ENCODE measurements at places on chromosomes 4 and X.

DNA sequence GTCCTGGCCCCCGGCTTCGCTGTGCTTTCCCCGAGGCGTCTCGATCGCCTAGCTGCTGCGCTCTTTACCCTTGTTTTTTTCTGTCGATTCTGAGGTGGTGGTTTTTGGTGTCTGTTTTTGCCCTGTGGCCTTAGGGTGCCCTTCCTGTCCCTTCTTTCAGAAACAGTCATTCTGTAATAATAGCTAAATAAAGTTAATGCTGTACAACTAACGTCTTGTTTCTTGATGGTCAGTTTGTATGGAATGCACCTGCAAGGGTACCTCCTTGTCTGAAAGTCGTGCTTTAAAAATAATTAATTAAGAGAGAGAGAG is 686 bp downstream of the FIP1L1 start:
- DNase-seq, result no peak

- DNase-seq, result no peak
Observed at GRCh38 chr4:86959588-86960500, 25.0 kb downstream of the AFF1 start.

- DNase-seq, result no peak
Observed at GRCh38 chr4:36349938-36350549, 68.6 kb downstream of the DTHD1 start.

DNA sequence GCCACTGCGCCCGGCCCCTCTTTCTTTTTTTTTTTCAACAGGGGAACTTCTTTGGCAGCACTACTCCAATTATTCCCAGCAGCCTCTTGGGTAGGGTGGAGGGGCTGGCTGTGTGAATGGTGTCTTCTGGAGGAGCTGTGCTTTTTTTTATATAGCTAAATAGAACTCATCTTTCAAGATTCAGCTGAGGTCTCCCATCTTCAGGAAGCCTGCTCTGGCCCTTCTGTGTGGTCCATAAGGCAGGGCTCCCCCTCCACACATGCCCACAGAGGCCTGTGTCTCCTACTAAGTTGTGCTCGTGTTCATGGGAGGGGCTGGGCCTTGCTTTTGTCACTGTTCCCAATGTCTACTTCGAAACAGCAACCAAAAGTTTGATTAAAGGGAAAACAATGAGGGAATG is 116.8 kb downstream of the AFAP1 start:
- no peak for DNase-seq

GRCh38 chrX:86930419-86930818 is 587.2 kb upstream of the KLHL4 start:
- DNase-seq, result no peak

GRCh38 chr4:176441594-176441993 is 121.8 kb downstream of the SPCS3 start:
- DNase-seq, result no peak

- no peak for DNase-seq
Observed at GRCh38 chr4:171565130-171565788, 247.9 kb upstream of the GALNTL6 start.

DNA sequence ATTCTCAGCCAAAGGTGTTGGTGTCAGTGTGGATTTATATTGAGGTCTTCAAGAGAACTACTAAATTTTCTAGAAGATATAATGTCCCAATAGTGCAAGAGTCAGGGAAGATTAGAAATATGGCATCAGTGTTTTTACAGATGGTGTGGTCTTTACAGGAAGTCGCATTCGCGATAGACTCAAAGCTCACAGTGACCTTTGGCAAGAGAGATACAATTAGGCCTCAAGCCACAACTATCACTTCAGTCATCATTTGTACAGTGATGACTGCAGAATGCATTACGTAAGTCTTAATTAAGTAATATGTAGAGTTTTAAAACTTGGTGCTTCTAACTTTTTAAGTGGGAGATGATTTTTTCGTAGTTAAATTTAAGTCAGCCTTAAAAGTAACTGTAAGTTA is 237.2 kb upstream of the FSTL5 start:
- no peak for DNase-seq

DNA sequence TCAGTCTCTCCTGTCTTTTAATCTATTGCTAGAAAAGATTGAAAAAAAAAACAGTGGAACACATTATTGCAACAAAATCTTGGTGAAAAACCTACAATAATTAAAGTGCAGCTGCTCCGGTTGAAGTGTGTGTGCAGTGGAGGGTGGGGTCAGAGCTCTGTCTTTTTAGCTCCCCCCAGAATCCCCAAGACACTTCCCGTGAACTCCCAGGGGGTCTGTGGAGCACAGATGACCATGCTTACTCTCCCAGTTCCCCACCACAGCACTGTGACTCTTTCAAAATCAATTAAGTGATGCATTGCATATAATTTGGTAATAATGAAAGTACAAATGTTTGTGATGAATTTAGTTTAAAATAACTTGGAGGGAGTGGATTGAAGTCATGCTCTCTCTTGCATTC is 15.7 kb upstream of the SLC10A4 start:
- DNase-seq, result no peak

- no peak for DNase-seq
Observed at GRCh38 chr4:42845586-42845985, 46.9 kb upstream of the GRXCR1 start.

DNA sequence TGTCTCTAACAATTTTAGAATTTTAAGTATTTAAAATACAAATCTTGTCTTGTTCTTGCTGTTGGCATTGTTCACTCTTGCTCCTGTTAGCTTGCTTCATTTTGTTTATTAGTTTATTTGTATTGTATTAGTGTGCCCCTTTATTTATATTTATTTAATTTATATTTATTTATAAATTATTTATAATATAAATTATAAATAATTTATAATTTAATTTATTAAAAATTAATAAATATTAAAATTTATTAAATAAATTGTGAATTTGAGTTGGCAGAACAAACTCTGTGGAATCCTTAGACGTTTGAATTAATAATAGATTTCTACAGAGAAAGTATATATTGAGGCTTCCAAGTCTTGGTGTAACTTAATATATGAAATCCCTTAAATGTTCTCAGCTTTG is 331.4 kb downstream of the SPOCK3 start:
- no peak for DNase-seq

- DNase-seq, result no peak
Observed at GRCh38 chr4:48636911-48637310, 143.2 kb downstream of the FRYL start.

- DNase-seq, result no peak
Observed at GRCh38 chrX:40152741-40153344, 55.1 kb upstream of the BCOR start.

DNA sequence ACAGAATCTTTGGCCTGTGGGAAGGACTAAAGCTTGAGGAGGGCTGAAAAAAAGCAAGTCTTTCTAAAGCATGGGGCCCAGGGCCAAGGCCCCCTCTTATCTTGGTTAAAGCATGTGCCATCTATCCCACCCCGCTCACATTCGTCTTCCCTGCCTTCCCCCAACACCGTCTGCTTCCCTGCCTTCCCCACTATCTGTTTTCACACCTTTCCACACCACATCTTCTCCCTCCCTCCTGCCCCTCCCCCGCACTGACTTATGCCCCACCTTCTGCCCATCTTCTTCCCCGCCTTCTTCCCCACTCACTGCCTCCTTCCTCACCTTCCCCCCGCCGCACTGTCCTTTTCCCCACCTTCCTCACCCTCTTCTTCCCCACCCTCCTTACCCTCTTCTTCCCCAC is 890 bp upstream of the NAP1L5 start:
- DNase-seq, result no peak

GRCh38 chrX:119604766-119605463 is 1.3 kb downstream of the NKRF start:
- DNase-seq, result no peak

DNA sequence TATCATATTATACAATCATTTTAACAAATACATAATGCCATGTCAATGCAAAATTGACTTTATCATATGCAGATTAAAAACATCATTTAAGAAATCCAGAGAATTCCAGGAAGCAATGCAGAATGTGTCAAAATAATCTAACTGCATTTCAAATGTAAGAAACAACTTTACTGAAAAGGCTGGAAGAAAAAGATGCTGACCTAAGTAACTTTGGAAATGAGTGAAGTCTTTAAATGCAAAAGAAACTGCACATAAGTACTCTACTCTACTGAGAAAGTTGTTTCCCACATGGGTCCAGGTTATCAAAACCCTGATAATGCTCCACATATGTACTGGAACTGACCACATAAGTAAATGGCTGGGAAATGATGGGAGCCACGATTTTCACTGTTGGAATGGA is 149.9 kb downstream of the EVC2 start:
- no peak for DNase-seq

GRCh38 chrX:100484971-100485370 is 74.9 kb upstream of the PCDH19 start:
- DNase-seq, result no peak

DNA sequence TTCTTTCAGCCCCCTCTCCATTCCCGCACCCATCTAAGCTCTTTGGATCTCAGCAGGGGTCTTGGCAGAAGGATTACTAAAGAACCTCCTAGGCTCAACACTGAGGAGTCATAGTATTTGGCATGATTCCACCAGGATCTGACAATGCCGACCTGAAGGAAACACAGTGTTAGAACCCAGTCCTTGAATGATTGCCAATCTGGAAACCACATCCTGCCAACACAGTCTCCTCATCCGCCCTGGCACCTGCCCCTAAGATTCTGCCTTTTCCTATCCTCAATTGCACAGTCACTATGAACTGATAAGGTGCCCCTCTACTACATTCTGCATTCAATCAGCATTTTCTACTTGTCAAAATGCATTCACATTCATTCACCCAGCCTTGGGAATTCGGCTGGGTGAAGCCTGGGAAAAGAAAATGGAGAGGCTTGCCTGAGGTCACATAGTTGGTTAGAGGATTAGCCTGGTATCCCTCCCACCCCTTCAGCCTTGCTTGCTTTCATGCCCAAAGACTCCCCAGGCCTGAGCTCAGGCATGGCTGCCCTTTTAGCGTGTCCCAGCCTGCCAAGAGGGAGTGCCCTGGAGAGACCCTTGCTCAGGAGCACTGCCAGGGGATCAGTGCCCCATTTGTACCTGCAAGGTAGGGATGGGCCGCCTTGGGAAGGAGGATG is 2.2 kb upstream of the CLDN2 start:
- no peak for DNase-seq

DNA sequence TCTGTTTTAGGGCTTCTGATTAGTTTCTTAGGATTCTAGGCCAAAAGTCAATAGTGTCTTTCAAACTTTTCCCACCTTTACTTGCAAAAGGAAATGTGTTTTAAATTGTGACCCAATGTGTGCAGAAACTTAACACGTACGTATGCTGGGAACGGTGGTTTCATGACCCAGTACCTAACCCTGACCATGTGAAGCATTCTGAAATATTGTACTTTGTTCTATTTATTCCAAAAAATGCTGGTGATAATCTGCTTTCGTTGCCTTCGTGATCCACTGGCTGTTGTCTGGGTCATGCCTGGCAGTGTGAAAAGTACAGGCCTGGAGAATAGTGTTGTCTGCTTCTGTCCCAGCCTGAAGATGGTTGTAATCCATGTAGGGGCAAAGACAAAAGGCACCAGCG is 26.7 kb upstream of the TADA2B start:
- DNase-seq, result no peak

DNA sequence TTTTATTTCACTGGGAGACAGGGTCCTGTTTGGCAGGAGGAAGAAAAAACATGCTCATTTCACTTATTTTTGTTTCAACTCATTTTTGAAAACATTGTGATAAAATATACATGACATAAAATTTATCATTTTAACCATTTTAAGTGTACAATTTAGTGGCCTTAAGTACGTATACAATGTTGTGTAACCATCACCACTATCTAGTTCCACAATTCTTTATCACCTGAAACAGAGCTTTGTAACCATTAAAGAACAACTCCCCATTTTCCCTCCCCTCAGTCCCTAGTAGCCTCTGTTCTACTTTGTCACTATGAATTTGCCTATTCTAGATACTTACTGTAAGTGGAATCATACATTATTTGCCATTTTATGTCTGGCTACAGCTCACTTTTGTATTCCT is 143.8 kb downstream of the GPAT3 start:
- DNase-seq, result no peak

DNA sequence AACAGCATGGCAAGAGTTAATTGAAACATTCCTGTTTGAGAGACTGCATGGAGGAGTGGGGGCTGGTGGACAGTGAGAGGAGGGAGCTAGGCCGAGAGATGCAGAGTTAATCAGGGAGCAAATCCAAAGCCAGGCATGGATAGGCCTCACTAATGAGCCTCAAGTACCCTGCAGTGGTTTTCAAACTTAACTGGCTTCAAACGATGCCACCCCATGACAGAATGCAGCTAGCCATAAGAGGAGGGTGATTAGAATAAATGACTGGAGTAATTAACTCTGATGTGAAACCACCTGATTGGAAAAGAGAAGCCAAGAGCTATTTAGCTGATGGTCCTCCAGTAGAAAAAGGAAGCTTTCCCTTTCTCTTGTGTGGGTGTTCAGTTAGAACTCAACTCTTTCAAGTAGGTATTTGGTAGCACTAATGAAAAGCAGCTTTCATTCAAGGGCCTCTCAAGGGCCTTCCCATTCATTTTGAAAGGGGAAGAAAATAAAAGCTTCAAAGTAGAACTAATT is 215.4 kb upstream of the MAB21L2 start:
- DNase-seq, result no peak

- DNase-seq, result no peak
Observed at GRCh38 chr4:54745031-54745770, 87.4 kb downstream of the KIT start.

DNA sequence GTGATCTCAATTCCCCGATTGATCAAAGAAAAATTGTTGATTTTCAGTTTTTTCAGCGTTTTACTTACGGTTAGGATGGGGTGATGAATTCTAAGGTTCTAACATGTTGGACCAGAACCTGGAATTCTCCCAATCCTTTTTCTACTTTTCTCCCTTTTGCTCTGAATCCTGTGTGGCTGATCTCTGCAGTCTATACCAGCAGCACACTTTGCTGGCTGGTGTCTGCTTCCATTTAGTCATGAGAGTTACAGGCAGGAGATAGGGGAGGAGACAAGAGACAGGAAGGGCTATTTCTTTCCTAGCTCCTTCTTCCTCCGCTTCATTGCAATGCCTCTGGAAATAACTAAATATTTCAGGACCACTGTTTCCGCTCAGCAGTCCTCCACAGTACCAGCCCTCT is 623.9 kb downstream of the CENPC start:
- DNase-seq, result no peak

DNA sequence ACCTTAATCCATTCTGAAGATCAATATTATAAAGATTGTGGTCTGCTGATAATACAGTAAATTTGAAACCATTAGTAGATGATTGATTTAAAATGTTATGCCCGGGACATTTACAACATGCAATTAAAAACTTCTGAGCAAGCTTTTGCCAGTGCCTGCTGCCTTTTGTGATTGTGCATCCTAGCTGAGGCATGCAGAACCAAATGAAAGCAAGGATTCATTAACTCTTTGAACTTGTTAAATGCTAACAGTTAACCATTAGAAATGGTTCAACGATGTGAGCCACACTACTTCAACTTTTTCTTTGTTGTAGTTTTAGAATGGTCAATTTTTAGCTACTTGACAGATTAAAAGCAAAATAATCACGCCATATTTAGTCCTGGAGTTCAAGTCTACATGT is 51.1 kb downstream of the ZFP42 start:
- no peak for DNase-seq

DNA sequence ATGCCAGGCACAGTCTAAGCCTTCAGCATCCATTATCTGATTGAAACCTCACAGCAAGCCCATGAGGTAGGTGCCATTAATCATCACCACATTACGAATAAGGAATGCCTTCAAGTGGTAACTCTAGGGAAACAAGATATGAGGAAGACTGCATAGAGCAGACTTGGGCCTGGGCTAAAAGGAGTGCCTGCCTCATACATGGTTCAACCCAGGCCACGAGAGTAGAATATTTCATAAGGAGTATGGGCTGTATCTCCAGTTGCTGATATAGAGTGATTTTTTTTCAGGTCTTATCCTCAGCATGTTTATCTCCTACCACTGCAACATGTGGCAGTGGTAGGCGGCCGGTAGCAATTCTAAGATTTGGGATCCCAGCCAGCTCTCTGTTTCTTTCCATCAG is 51.7 kb downstream of the ATP11C start:
- no peak for DNase-seq
